ENCODE measurements at places on chromosomes 13 and 19.

DNA sequence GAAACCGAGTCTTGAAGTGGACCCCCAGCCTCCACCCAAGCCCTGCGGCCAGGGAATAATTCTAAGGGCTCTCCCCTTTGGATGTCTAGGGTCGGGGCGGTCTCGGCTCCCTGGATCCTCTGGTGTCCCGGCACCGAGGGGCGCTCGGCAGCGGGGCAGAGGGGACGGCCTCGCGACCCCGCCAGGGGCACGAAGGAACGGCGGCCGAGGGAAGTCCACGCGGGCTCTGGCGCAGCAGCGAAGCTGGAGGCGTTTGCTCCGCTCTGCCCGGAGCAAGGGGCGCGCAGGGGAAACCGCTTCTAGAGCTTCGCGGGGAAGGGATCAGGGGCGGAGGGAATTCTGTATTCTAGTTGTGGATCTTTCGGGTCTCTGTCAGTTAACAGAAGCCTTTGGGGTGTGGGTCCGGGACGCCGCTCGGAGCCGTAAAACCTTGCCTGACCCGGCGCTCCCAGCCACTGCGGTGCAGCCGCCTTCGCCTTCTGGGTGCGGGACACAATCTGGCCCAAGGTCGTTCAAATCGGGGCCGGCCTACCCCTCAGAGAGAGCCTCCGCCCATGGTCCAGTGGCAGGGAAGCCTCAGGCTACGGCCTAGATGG, 118.2 kb downstream of the KCNRG start:
- no peak for DNase-seq

- DNase-seq: no peak
These were observed 110.4 kb downstream of the DNAJC15 start for GRCh38 chr13:43133792-43134191.

GRCh38 chr13:45496942-45497341, 32.2 kb downstream of the COG3 start:
- no peak for DNase-seq

DNA sequence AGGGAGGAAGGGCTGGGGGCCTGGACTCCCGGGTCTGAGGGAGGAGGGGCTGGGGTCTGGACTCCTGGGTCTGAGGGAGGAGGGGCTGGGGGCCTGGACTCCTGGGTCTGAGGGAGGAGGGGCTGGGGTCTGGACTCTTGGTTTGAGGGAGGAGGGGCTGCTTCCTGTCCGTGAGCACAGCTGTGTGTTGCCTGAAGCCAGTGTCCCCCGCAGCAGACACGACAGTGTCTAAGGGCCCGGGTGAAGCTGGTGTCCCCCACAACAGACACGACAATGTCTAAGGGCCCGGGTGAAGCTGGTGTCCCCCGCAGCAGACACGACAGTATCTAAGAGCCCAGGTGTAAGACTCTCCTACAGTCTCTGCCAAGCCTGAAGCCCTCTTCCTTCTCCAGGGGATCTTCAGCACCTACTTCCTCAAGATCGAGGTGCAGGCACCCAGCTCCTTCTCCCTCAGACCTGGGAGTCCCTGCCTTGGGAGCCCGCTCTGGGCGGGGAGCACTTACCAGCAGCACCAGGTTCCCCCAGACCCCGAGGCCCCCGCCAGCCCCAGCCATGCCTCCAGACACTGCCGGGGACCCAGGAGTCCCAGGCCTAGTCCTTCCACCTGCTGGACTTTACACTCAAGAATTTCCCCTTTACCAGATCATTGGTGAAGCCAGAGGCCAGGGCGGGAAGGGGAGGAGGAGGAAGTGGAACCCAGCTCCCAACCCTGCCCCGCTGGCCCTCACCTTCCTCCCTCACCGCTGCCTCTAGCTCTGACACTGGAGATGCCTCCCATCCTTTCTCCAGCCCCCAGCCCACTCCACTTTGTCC, at the start of gene PTPRH:
Gene PTPRH (minus strand): TSS at position 622 of the 813 bp plus-strand sequence. CDS start 68 bp downstream, at position 554.
- no peak for DNase-seq

DNA sequence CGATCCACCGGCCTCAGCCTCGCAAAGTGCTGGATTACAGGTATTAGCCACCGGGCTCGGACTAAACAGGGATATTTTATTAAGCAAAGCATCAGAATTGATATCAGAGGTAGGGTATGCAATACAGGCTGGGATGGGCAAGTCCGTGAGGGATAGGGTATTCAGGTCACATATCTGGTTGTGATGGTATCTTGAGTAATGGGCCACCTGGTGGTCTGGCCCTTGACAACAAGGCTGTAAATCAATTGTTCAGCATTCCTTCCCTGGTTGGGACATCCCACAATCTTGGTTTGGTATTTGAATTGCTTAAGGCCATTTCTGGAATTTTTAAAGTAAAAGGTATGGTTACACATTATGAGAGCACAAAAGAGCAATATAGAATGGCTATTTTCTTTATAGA, 1588.0 kb downstream of the SLITRK1 start:
- DNase-seq: no peak

Data from HT1080 (cell line).